ENCODE measurements at places on chromosomes 2 and 18.

DNA sequence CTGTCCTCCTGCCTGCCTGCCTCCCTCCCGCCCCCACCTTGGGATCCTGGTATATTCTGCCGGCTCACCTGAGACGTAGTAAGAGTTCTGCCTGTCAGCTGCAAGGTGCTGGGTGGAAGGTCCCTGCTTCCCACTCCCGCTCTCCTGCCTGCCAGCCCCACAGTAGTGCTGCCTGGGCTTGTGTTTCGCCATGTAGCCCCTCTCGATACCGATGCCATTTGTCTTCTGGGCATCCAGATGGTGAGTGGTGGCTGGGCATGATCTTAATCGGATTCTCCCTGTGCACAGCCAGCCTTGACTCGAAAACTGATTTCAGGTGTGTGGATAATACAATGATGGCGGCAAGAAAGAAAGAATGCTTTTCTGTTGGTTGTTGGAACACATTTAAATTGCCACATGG lies 184.9 kb downstream of the AGAP1 start:
- DNase-seq = no peak

- DNase-seq = no peak
Observed at GRCh38 chr18:33560686-33561370, 17.2 kb upstream of the ASXL3 start.

DNA sequence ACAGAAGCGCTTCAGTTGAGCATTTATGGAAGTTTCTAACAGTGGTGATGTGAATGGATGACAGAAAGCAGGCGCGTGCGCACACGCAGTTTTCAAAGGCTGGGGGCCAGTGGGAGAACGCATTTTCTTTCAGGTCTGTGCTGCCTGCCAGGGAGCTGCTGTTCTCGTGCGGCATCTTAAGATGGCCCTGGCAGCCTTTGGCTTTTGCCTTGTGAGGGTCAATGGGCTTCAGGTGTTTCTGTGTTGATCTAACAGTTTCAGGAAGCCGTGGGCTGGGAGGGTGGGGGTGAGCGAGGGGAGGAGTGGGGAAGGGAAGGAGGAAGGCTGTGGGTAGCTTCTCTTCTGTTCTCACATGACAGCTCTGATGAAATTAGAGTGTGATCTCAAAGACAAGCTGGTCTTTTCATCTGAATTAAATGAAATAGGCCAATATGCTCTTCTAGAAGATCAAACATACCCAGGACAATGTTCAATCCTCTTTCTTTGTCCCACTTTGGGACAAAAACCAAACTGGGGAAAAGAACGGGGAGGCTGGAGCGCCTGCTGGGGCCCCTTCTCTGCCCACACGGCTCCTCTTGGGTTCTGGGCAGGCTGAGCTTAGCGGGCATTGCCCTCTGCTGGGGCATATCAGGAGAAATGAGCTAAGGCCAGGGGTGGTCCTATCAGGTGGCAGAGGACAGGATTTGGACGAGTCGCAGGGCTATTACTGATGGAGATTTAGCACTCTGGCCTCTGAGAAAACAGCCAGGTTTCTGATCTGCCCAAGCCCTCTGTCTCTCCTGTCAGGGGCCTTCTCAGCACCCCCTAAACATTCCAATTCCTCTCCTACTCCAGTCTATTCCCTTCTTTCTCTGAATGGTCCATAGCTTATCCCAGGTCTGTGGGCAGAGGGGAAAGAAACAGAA lies 126.2 kb upstream of the LGALSL start:
- peak; percentile 10 for DNase-seq

GRCh38 chr2:232328516-232329460 lies 49.8 kb upstream of the ALPP start:
- no peak for DNase-seq

- DNase-seq = no peak
Observed at GRCh38 chr2:170842785-170843184, 26.1 kb downstream of the GAD1 start.

- DNase-seq = no peak
Observed at GRCh38 chr2:101150306-101151145, 656 bp downstream of the TBC1D8 start.

DNA sequence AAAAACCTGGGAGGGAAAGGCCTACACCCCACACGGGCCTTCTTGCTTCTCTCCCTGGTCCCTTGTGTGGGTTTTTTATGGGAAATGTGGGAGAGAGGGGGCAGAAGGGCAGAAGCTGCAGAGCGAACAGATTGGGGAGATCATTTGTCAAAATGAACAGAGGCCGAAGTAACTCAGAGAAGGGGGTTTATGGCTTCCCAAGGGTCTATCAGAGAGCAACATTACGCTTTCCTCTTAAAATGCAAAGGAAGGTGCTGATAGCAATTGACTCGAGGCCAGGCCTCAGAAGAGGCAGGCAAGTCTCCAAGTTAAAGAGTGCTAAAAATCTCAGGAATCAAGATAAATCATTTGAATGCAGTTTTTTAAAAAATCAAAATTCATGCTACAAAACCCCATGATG lies 101.5 kb downstream of the SGPP2 start:
- no peak for DNase-seq

GRCh38 chr2:151765760-151766410 lies 31.6 kb upstream of the NEB start:
- DNase-seq = no peak

DNA sequence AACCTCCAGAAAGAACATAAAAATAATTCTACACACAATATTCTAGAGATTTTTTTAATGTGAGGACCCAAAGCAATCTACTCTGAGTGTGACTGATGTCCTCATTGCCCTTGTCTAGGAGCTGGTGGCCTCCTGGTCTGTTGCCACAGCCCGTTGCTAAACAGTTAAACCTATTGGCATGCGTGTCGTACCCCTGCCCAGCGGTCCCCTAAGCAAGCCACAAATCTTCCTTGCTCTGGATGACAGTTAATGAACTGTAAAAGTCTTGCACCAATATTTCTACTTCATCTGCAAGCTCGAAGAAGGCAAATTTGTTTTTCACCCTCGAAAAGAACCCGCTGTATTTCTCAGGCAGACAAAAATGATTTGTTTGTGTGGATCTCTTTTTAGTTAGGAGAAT lies 489.1 kb upstream of the MEX3C start:
- no peak for DNase-seq

DNA sequence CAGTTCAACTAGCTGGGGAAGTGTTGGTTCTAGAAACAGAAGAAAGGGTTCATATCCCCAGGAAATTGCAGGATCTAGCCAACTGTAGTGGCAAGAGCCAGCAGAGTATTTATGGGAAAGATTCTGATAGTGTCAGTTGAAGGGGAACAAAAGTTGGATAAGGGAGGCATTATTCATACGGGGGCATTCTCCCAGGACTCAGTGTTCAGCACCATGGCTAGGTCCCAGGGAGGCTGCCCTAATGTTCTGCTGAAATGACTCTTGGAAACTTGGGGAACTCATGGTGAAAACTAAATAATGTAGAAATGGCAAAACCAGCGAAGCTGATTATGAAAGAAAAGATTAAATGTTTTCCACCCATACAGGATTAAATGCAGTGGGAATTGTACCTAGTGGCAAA lies 543.7 kb downstream of the TRIB2 start:
- no peak for DNase-seq

DNA sequence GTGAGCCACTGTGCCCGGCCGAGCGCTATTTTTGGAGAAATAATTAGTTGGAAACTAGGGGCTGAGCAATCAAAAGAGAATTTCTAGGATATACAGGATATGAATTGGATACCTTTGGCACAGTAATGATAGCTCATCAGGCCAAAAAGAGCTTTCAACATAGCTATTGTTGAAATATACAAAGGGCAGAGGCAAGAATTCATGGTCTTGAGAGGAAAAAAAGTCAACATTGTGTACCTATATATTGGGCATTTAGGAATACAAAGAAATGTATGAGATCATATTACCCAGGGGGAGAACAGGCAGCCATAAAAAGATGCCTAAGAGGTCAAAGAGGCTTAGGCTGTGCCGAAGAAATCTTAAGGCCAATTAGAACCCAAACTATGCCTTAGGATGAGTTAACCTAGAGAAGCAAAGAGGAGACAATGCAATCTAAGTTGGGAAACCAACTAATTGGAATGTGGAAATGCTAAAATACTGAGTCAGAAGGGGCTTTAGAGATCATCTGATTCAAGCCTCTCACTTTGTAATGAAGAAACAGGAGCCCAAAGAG lies 99.0 kb downstream of the RBBP8 start:
- DNase-seq = no peak

DNA sequence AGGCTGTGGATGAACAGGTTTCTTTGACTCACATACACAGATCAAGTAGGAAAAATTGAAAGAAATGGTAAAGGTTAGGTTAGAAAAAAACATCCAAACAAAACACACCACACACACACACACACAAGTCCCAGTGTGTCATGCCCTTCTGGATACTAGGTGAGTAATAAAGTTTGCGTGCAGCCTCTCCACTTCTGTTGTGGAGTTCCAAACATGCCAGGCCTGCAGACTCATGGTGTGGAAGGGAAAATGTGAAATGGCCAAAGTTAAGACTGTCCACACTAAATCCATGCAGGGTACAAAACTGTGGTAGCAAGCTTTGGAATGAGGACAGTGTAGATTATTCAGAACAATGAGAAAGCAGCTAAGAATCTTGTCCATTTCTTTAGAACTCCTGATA lies 114.6 kb downstream of the IKZF2 start:
- no peak for DNase-seq

DNA sequence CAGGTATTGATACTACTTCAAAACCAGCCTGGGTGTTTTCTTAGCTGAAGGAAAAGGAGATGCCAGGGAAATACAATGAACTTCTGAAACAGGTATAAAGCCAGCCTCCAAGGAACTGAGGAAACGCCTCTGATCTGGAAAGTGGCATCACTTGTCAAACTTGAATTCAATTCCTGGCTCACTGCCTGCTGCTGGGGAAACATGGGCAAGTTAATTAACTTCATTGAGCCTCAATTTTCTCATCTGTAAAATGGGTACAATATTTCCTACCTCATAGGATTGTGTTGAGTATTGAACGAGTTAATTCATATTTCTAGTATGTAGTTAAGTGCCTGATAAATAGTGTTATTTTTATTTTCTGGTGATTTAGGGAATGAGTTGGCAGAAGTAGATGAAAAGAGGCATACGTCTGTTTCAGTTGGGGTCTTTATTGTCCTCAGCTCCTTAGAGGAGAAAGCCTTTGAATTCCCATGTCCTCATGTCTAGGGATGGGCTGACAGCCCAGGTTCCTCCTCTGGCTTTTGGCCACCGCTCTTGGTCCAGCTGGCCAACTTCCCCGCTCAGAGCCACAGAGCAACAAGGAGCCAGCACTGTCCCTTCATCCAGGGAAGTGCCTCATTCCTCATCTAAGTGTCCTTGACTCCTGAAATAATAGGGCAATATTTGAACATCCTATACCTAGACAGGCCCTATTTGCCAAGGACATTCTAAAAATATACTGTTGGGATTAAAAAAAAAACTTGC lies 210.5 kb upstream of the GATA6 start:
- DNase-seq = no peak

GRCh38 chr2:151292546-151292945 lies 3.1 kb upstream of the NMI start:
- DNase-seq = no peak

DNA sequence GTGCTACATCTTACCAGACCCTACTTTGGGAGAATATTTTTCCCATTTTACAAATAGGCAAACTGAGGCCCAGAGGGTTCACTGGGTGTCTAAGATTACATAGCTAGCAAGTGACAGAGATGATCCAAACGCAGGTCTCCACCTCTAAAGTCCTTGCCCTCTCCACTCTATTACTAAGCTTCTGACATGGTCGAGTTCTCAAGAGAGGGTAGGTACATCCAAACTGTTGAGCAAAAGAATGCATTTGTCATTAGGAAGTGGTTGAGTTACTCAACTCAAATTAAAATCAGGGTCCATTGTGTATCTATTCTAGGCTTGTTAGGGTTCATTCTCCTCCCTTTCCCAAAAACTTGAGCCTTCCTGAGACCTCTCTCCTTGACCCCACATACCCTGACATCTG lies 680.6 kb upstream of the FANCL start:
- DNase-seq = no peak

DNA sequence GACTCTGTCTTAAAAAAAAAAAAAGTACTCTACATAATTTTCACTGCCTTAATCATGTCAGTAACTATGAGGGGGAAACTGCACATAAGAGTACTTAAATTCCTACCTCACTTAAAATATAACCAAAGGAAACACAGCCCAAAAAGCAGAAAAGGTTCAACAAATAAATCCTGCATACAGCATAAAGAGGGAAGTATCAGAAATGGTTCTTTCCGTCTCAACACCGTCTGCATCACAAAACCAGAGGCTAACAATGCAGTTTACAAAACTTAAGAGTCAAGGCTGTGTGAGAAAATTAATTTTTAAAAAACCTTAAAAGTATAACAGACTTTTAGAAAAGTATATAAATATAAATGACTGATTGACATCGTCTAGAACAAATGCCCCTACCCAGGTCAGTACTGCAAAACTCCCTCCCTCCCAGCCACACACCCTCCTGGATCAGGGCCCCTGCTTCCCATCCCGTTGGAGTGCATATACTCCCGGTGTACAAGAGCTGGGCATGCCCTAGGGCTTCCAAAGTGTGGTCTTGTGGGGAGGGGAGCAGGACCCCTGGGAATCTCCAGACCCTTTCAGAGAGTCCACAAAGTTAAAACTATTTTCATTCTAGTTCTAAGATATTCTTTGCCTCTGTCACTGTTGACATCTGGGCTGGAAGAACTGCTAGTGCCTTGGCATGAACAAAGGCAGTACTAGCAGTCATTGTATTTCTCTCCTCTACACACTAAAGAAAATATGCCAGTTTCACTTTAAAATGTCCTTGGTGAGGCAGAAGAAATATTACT lies 67.0 kb upstream of the SERTAD2 start:
- DNase-seq = no peak

Measured in activated CD4-positive, CD25-positive, alpha-beta regulatory T cell (primary cell).